ENCODE measurements at places on chromosomes 7 and 10.

- no peak for DNase-seq
Observed at GRCh38 chr10:23384364-23384763, 39.8 kb upstream of the C10orf67 start.

DNA sequence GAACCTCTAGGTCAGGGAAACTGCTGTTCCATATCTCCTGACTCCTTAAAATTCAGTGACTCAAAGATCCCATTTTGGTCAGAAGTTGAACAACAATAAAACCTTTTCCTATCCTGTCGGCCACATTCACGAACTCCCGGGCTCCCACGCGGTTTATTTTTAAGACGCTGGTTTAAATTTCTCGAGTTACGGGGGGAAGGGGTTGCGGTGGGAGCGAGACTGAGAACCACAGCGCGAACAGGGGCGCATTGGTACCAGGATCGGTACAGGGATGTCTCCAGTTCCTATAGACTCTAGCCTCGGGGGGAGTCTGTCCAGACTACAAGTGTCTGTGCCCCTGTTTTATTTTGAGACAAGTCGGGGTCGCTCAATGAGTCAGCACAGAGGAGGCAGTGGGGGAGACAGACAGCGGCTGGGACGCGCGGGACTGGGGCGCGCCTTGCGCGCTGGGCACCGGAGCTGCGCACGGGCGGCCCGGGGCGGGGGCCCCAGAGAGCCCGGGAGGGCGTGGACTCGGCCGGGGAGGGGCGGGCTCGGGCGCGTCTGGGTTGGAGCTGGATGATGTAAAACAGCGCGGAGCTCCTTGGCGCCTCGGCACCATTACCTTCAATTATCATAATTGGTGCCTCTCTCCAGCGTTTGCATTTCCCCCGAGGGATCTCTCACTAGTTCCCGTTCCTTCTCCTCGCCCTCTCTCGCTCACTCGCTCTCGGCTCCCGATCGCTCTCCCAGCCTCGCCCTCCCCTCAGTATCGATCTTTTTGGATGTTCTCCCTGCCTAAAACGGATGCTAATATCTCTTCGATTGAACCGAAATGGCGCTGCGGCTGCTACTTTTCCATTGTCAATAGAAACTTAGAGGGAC, 8.7 kb upstream of the BAMBI start:
- DNase-seq = no peak

DNA sequence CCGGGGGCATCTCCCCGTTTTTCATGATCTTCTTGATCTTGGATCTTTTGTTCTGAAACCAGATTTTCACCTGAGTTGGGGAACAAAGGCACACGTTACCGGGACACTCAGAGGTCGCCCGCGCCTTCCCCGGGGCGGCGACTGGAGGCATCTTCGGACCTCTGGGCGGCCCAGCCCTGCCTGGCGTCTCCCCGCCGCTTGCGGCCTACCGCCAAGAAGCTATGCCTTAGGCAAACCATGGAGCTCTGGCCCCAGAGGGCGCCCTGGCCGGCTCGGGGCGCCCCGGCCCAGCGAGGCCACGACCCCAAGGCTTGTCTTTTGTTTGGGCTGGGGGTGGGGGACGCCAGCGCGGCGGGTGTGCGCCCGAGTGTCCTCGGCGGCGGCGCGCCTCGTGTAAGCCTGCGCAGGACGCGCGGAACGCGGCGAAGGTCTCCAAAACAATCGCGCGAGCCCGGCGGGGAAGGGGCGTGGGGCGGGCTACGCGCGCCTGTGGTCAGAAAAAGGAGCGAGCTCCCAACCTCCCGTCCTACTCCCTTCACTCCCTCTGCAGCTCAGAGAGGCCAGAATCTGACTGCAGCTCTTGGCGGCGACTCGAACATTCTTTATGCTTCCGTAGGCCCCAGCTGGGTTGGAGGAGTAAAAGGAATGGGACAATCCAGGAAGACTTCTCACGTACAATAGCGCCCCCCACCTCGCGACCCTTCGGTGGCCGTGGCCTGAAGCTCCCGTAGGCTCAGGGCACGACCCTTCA, 3.5 kb downstream of the DLX5 start:
- no peak for DNase-seq

GRCh38 chr7:130669085-130669700, 645 bp upstream of the COPG2 start:
- DNase-seq = no peak

Data from stimulated activated CD8-positive, alpha-beta memory T cell treated with anti-CD3 and anti-CD28 coated beads, Interleukin-4, amount 100 ng/mL, for 1 hour (primary cell).